ENCODE measurements at places on chromosomes 4 and X. TPM values are rescaled to one million over a fixed set of nuclear protein-coding genes. Genes with fewer than 3 reads are reported as not detected.

GRCh38 chrX:17732138-17732783 is 5.0 kb upstream of the SCML1 start:
- H3K27ac ChIP-seq, result no peak overlapping the region
- no peak for DNase-seq
- no peaks in the 10 kb centered on the region for H3K36me3 ChIP-seq

DNA sequence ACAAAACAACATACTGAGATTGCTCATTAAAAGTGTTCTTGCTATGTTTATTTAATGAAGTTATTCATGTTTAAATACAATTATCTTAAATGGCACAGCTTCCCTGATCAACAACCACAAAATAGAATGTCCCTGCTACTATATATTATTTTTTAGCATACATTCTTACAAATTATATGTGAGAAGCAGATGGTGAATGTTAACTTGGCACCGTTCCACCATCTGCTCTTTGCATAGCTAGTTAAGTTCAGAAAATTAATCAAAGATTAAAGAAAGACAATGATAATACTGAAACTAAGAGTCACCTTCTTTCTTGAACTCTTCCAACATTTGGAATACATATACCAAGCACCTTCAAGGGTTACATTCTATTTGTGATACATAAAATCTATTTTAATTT is 94.2 kb downstream of the PPP3CA start:
- DNase-seq, result no peak
- H3K4me3 ChIP-seq, result no peak overlapping the region
- H3K36me3 ChIP-seq, result no peaks in the 10 kb centered on the region
- H3K4me1 ChIP-seq, result peaks cover 8% of the 10 kb centered on the region

- no peak overlapping the region for H3K27ac ChIP-seq
- no peaks in the 10 kb centered on the region for H3K27me3 ChIP-seq
- DNase-seq, result peak; percentile 1
- no peak overlapping the region for H3K4me3 ChIP-seq
- no peaks in the 10 kb centered on the region for H3K4me1 ChIP-seq
These were observed 2197.7 kb downstream of the ARAP2 start for GRCh38 chr4:34046580-34046979.

DNA sequence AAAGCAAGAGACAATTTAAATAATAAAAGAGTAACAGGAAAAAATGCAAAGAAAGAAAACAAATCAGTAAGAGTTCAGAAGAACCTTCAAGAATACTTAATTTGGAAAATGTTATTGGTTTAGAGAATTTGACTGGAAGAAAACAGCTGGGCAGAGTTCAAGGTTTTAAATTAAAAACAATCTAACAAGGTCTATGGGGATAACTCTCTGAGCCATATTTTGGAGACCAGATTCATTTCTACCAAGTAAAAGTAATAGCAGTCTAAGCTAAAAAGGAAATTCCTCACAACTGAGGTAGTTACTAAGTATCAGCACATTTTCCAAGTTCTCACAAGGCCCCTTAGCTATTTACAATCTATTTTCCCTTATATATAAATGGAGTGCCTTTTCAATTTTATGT is 82.4 kb upstream of the TFDP3 start:
- H3K27ac ChIP-seq, result no peak overlapping the region
- no peak overlapping the region for H3K4me3 ChIP-seq
- DNase-seq, result no peak
- no peaks in the 10 kb centered on the region for H3K4me1 ChIP-seq
- no peaks in the 10 kb centered on the region for H3K36me3 ChIP-seq

GRCh38 chrX:109624641-109625616 is at the start of gene KCNE5:
Gene KCNE5 (minus strand): TSS chrX:109625172. CDS start chrX:109625020, 152 bp downstream.
- H3K36me3 ChIP-seq, result no peaks in the 10 kb centered on the region
- DNase-seq, result no peak
- no peak within 1 kb of the TSS for H3K4me3 ChIP-seq

The CXXC4 gene
- 2.9 TPM for total RNA-seq

All from Caco-2 (cell line).